ENCODE measurements at places on chromosomes 1 and 21. TPM values are rescaled to one million over a fixed set of nuclear protein-coding genes. Genes with fewer than 3 reads are reported as not detected.

DNA sequence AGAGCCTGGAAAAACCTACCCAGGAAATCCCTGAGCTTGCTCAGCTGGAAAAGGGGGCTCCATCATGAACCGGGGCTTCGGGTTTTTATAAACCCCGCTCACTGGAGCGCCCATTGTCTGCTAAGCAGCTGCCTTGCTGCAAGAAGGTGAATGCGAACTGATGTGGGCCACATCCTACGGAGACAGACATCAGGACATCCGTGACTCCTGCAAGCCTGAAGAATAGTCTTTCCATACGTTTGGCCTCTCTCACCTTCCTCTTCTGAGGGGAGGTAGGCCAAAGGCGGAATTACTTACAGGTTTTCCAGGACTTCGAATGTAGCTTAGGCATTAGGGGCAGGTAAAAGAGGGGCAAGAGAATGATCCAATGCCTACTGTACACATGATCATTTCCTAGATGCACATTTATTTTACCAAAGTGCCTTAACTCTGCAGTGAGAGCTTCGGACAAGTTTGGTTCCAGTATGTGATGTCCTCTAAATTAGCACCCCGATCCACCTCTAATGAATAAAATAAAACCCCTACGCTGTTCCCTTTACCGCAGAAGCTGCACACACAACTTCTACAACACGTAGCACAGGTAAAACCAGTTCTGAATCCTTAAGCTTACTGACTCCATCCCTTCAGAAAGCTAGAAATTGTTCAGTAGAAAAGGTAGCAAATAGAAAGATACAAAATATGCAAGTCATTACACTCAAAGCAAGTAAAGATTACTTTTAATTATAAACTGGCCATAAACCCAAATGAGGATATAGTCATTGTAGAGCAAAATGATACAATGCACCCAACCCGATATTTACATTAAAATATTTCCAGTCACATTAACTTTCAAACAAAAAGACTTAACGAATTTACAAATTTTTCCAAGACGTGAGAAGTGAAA, 866 bp upstream of the SORT1 start:
- DNase-seq = no peak

DNA sequence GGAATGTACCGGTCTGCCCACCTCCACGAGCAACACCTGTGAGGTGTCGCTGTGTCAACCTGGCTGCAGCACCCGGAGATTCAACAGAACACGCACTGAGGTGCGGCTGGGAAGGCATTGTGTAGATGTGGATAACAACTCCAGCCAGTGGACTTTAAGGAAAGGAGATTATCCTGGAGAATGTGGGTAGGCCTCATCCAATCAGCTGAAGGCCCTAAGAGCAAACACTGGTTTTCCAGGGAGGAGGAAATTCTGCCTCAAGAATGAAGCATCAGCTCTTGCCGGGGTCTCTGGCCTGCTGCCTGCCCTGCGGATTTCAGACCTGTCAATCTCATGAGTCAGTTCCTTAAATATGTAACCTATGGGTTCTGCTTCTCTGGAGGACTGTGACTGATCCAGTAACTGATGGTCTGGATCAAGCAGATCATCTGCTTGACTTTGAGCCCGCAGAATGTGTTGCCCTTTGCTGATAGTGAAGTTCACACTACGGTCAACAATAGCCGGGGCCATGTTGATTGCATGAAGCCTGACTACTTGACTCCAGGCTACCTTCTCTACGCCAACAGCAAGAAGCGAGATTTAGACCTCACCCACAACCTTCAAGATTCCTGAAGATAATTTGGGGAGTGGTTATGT, 15.9 kb upstream of the PRDM15 start:
- DNase-seq = no peak

GRCh38 chr21:41819236-41819855, 52.5 kb upstream of the RIPK4 start:
- no peak for DNase-seq

- DNase-seq = no peak
Observed at GRCh38 chr1:203116091-203116820, 11.3 kb upstream of the ADORA1 start.

The TSPEAR gene
- total RNA-seq = not detected

- DNase-seq = no peak
Observed at GRCh38 chr1:109024646-109025045, 17.3 kb downstream of the WDR47 start.

DNA sequence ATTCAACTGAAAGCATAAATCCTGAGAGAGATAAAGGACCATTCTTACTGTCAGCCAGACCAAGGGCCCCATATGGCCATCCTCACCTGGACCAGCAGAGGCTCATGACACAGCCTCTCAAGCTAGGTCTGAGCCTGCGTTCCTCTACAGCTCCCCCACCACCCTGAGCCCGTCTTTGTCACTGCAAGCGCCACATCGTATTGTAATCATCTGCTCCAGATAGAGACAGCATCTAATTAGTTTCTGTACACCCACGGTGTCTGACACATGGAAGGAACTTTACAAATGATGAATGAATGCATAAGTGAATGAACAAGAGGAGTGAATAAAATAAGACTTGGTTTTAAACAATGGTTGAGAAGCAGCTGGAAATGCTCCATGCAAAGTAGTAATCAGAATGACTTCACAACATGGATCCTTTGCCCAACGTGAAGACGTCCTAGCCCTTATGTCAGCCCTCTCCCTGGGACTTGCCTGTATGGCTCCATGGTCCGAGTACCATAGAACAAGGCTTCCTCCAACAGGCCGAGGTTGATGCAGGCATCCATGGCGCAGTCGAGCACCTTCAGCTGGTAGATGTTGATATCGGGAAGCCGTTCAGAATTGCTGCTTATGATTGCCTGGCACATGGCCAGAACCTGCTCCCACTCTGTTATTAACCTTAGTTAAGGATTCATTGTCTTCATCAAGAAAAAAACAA, 648.9 kb downstream of the SMYD3 start:
- DNase-seq = no peak

- no peak for DNase-seq
Observed at GRCh38 chr1:115830963-115831362, 10.0 kb downstream of the NHLH2 start.

DNA sequence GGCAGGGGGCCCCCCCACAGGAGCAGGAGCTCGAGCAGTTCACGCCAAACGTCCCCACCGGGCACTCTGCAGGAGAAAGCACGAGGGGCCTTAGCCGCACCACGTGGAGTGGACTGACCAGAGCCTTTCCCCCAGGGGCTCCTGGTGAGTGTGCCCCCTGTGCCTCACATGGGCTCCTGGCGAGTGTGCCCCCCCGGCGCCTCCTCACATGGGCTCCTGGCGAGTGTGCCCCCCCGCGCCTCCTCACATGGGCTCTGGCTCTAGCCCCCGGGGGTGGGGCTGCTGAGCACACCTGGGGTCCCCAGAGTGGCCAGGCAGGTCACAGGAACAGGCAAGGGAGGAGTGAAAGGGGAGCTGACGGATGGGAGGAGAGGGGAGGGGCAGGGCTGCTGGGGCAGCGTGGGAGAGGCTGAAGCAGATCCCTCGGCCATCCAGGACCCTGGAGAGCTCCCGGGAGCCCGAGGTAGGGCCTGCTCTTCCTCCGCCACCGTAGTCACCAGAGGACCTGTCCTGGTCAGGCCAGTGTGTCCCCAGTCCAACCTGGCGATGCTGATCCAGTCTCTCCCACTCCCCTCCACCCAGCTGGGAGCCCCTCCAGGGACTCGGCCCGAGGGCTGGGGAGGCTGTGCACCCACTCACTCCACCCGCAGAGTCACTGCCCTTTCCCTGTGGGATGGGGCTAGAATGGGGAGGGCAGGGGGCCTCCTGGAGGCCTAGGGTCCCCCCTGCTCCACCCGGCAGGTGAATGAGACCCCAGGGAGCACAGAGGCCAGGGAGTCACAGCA, 47.6 kb downstream of the ARHGEF16 start:
- DNase-seq = no peak

DNA sequence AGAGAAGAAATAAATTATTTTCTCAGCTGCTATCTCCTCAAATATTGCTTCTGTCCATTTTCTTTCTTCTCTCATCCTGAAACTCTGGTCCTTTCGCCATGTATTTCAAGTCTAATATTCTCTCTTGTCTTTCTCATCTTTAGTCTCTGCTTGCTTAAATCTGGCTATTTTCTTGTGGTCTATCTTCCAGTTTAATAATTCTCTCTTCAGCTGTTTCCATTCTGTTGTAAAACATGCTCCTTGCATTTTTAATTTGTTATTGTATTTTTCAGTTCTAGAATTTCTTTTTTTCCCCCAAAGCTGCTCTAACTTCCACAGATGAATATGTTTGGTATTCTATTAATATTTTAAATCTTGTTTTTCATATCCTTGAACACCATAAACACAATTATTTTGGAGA, 70.1 kb upstream of the TMPRSS2 start:
- no peak for DNase-seq

The CPT2 gene
- 19.9 TPM for total RNA-seq

- DNase-seq = no peak
Observed at GRCh38 chr1:47883963-47884362, 113.2 kb downstream of the TRABD2B start.

The UBXN10 gene
- 0.73 TPM for total RNA-seq

DNA sequence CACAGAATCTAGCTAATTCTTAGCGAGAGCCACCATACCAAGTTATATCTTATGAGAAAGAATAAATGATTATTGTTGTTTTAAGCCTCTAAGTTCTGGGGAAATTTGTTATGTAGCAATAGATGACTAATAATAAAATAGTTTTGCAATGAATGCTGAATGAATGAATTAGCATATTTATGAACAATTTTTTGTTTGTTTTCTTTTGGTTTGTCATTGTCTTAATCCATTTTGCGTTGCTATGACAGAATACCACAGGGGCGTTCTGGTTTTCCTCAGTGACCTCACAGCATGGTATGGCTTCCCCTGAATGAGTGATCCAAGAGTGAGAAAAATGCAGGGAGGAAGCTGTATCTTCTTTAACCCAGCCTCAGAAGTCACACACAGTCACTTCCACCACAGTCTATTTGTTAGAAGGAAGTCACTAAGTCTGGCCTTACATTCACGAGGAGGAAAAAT, 53.8 kb upstream of the HPDL start:
- DNase-seq = no peak

The HRNR gene
- total RNA-seq = not detected

The BSND gene
- not detected for total RNA-seq

DNA sequence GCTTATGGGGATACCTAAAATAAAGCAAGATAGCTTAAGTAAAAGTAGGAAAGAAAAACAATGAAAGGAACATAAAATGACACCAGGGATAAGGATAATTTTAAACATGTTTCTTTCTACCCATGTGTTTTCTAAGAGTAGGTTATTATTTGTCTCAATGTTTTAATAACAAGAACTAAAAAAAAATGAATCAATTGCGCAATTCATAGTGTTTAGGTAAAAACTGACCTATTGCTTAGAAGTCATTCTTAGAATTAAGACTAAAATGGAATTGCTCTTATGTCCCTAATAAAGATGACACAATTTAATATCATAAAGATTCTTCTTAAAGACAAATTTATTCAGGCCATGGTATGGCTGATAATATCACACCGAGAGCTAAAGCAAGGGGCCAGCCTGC, 58.0 kb upstream of the COL24A1 start:
- DNase-seq = no peak

The DPH5 gene
- 59.1 TPM for total RNA-seq

- DNase-seq = no peak
Observed at GRCh38 chr1:96596226-96596922, 125.2 kb upstream of the PTBP2 start.

DNA sequence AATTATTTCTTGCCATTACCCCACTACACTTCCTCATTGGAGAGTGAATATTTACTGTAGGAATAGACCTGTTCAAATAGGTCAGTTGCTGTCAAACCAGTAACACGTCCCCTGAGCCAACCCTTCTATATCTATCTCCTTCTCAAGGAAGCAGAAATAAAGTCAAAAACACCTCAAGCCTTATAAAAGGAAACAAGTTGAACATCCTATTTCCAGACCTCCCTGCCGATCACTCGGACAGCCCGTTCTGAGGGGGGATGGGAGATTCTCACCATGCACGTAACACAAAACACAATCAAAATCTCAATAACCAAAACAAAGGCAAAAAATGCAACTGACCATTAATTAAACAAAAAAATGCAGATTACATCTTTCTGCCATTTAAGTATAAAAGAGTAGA, 121.5 kb upstream of the KRTAP19-8 start:
- no peak for DNase-seq

GRCh38 chr1:238991765-238992495, 394.4 kb upstream of the CHRM3 start:
- DNase-seq = no peak

DNA sequence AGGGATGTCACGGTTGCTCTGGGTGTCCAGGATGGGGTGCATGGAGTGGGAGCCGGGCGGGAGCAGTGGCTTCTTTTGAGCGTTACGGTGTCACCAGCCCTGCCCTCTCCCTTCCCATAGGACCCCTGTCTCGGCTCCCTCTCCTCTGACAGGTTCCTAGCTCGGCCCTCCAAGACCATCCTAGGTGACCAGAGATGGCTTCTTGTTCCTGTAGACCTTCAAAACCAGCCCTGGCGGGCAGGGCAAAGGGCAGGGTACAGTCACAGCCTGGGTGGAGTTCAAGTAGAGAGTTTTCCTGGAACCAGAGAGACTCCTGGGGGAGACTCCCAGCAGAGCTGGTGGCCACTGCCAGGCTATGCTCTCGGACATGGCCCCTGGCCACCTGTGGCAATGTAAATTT, 345.6 kb upstream of the AJAP1 start:
- no peak for DNase-seq

Measured in naive thymus-derived CD4-positive, alpha-beta T cell (primary cell).